NCI-H1436 (cell line): ENCODE measurements at places on chromosomes 6 and 20.

DNA sequence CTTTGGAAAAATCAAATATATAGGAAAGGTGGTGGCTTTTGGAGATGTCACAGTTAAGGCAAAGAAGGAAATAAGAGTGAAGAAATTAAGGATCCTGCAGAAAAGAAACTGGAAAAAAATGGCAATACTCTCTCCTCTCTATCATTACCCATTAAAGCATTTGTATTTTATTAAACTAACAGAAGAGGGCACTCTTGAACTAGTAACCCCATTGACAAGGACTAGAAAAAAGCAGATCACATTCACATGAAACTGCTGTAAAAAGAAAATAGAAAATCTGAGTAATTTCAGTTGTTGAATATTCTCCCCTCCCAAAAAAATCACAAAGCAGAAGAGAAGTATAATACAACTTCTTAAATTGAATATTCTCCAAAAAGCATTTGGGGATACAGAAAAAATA, 104.1 kb upstream of the SLC35B3 start:
- DNase-seq, result no peak

DNA sequence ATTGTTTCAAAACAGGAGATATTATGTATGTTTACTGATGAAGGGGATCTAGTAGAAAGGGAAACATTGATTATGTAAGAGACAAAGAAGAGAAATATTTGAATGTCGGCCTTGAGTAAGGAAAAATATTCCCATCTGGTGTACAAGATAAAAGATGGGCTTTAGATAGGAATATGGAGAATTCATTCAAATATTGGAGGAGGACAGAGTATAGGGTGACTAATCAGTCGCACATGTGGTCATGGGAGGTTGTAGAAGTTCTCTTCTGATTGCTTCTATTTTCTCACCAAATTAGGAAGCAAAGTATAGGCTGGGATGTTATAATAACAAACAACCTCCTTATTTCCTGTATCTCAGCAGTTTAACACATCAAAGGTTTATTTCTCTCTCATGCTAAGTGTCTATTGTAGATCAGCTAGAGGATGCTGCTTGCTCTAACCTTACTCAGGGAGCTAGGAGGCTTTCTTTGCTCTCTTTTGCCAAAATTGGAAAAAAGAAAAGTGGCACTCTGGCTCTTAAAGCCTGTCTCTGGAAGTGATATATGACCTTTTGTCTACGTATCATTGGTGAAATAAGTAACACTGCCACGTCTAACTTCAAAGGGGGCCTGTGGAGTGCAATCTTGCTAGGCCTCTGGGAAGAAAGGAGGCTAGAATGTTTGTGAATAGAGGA, 1.2 kb upstream of the HDDC2 start:
- DNase-seq, result no peak

DNA sequence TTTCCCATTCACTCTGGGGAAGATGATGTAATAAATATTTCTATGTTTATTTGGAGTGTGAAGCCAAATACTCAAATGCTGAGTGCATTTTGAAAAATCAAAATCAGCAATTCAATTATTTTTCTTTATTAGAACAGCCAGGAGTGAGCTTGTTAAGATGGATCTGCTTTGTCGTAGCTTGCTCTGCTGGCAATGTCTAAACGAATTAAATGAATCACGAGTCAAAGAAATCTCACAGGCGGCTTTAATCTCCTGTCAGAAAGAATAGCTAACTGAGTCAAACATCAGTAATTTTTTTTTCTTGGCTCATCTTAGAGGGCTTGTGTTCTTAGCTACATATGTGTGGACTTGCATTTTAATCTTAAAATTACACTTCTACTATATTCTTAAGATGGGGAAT, 100.2 kb upstream of the HMGN3 start:
- DNase-seq, result no peak

DNA sequence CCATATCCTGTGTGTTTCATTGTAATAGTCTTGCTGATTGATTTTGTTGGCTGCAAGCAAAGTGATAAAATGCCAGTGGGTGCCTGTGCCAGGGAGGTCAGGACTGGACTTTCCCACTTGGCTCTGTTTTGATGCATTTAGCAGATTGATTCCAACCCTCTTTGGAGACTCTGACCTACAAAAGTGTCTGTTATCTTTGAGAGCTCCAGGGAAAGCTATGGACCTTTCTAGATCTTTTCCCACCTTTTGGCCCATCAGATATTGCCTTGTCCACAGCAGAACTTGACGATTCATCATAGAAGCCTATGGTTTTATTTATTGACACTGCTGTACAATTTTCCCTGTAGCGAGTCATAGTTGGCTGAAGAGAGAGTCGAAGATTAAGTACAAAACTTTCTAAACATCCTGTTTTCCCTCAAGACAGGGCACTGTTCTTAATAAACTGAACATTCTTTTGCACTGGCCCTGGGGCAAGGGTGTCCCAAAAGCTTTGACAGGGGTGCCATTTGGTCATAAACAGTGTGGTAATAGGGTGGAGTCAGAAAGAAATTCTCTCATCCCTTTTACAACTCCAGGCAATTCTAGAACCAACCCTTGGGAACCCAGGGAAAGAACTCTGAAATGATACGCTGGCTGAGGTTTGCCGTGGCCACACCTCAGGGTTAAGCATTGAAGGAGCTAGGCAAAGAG, 53.7 kb downstream of the E2F3 start:
- no peak for DNase-seq

DNA sequence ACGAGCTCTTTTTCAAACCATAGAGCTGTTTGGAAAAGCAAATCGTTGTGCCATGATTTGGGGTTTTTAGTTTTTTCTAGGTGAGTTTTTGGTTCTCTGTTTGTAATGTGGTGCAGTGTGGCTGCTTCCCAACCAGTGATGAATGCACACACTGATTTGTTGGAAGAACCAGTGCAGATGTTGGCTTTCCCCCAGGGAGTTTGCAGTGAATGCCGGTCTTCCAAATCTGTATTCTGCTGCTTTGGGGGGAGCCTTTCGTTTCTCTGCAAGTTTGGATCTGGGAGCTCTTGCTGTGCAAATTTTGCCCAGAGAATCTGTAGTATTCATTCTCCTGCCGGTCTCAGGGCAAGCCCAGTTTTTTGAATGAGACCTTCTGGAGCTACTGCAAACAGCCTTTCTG, 14.5 kb downstream of the HECA start:
- no peak for DNase-seq

DNA sequence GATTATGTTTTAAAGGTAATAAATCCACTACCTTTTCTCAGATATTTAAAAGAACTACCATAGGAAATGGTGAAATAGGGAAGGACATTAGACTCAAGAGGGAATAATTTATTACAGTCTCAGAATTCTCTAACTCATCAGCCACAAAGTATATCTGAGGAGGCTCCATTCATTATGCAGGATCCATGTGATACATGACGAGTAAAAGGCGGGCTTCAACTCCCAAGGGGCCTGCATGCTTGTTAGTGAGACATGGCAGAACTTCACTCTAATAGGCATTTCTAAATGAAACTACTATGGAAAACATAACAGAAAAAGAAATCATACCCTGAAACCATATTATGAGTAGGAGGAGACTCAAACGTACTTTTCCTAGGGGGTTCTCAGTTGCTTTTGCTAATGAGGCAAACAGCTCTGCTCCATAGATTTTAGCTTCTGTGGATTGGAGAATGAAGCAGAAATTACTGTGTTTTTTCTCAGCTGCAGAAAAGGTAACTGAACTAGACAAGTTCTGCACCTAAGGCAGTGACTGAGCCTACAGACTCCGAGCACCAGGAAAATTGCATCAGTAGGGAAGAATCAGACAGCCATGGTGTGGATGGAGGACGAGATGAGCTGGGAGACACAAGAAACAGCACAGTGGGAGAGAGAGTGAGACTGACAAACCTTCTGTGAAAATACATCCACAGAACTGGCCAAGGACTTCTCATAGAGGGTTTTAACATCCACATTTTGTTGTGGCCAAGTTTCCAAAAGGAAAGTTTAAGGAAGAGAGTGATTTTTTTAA, 254.6 kb upstream of the PRDM1 start:
- DNase-seq, result peak; percentile 31

- DNase-seq, result no peak
Observed at GRCh38 chr6:114100215-114100994, 129.5 kb upstream of the HDAC2 start.

GRCh38 chr6:124530926-124531325, 431.3 kb upstream of the RNF217 start:
- no peak for DNase-seq

- no peak for DNase-seq
Observed at GRCh38 chr6:56795466-56796195, 152.9 kb upstream of the DST start.

DNA sequence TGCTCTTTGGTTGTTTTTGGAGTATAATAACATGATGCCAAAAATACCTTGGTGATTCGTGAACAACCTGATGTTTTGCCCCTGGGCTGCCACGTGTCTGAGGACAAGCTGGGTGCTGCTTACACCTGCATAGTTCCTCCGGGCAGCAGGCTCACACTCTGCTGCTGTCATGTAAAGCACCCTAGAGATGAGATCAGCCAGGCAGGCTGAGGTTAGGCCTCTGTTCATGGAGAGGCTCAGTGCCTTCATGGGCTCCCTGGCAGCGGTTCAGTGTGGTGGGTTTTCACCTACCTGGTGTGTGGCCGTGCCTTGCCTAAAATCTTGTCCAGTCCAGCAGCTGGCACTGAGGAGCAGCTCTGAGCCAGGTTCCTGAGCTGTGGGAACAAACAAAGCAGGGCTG, 60.1 kb upstream of the TAGAP start:
- DNase-seq, result no peak

GRCh38 chr6:130840050-130840449, 12.8 kb downstream of the SMLR1 start:
- no peak for DNase-seq

DNA sequence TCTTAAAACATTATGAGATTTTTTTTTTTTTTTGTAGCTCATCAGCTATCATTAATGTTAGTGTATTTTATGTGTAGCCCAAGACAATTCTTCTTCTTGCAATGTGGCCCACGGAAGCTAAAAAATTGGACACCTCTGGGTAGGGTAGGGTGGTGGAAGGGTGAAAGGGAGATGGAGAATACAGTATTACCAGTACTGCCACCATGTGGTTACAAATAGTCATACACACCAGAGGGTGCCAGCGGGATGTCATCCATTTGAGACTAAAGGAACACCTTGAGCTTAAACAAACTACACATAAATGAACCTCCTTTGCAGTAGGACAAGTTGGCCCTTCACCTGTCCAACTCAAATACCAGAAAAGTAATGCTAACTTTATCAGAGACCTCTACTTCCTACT, 601.9 kb downstream of the HTR1B start:
- no peak for DNase-seq
